Stimulated activated CD4-positive, alpha-beta T cell treated with anti-CD3 and anti-CD28 coated beads, Interleukin-1b, Interleukin-23, amount 100 ng/mL, for 4 hours (primary cell): ENCODE measurements at places on chromosomes 1 and 21.

DNA sequence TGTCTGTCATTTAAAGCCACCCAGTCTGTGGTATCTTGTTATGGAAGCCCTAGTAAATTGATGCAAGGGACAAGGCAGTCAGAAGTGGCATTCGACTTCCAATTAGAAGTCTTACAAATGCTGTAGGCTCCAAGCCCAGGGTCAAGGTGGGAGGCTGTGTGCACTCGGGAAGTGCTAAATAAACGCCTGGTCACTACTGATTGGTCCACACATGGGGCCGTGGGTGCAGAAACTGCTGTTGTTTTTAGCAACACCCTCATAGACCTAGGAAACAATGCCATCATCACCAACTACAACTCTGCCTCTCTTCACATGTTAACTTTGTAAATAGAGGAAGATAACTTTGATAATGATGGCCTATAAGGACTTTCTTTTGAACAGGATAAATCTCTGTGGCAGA is 20.2 kb upstream of the ZBTB21 start:
- DNase-seq, result no peak

DNA sequence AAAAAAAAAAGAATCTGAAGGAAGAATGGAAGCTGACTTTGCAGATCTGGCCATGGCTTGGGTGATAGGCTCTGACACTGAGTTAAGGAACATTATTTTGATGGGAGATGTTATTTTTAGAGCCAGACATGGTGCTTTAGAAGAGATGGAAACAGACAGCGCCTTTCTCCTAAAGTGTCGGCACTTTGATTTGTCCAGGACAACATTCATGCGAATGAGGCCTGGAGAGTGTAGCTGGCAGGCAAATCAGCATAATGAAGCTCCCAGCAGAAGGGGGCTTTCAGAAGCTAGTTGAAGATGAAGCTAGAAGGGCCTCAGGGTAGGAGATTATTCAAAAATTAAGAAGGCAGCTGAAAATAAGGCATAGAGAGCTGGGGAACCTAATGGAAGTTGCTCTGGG is 397.7 kb downstream of the RWDD3 start:
- DNase-seq, result no peak

GRCh38 chr1:228927946-228928898 is 192.9 kb downstream of the RHOU start:
- no peak for DNase-seq

DNA sequence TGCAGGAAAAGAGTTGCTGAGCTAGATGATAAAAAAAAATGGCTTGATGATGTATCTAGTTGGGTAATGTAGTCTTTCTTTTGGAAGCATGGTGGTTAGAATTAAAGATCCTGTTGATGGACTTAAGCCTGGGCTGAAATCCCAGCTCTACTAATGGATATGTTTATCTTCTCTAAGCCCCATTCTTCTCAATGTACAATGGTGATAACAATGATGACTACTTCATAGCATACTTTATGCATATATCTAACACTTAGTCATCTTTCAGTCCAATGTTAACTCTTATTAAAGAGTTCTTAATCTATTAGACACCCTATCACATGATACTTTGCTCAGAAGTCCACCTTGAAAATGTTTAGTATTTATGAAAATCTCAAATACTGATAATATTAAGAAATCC is 189.5 kb downstream of the PLA2G4A start:
- no peak for DNase-seq

GRCh38 chr1:237875291-237875690 is 15.4 kb downstream of the ZP4 start:
- DNase-seq, result no peak

GRCh38 chr1:23251812-23252211 is 34.5 kb upstream of the HTR1D start:
- DNase-seq, result no peak

GRCh38 chr1:97066860-97067259 is 345.3 kb downstream of the PTBP2 start:
- DNase-seq, result no peak

- DNase-seq, result no peak
Observed at GRCh38 chr1:234970731-234971476, 157.7 kb downstream of the TOMM20 start.

- DNase-seq, result no peak
Observed at GRCh38 chr1:115822117-115822516, 18.8 kb downstream of the NHLH2 start.

DNA sequence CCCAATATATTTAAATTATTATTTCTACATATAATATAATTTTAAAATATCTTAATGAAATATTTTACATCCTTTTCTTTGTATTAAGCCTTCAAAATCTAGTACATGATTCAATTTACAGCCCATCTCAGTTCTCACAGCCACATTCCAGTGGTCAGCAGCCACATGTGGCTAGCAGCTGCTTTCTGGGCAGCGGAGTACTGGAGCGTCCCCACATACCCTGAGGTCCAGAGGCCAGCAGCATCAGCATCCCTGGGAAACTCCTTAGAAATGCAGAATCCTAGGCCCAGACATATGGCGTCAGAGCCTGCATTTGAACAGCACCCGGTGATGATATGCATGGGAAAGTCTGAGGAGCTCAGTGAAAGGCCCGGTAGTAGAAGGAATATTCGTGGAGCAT is 8.6 kb upstream of the LHX4 start:
- no peak for DNase-seq

DNA sequence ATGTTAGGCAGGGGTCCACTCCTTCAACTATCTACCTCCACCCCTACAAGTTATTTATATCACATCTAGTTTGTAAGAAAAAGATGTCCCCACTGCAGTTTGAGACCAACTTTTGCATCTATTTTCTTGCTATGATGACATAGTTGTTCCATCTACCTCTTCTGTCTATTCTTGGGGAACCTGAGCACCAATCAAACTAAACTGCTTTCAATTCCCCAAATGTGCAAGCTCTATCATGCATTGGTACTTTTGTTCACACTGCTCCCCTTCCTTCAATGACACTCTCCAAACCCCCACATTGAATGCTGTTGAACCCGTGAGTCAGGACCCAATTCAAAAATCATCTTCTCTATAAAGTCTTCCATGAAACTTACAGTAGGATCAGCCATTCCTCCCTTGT is 16.0 kb upstream of the FRRS1 start:
- no peak for DNase-seq

- DNase-seq, result no peak
Observed at GRCh38 chr21:24470852-24471251, 1136.4 kb downstream of the MRPL39 start.

GRCh38 chr1:234840843-234841242 is 230.9 kb upstream of the IRF2BP2 start:
- DNase-seq, result no peak

DNA sequence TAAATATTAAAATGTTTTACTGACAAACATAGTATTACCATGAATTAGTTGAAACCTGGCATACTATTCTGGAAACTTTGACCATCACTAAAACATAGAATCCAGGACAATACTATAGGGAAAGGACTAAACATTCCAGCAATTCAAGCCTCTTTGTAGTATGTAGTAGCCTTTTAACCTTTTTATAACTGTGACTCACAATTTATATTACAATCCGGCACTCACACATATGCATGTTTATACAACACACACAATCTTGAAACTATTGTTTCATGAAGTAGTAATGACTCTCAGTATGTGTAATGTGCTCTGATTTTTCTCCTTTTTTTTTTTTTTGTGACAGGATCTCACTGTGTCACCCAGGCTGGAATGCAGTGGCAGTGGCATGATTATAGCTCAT is 64.3 kb downstream of the ANKRD13C start:
- DNase-seq, result no peak

DNA sequence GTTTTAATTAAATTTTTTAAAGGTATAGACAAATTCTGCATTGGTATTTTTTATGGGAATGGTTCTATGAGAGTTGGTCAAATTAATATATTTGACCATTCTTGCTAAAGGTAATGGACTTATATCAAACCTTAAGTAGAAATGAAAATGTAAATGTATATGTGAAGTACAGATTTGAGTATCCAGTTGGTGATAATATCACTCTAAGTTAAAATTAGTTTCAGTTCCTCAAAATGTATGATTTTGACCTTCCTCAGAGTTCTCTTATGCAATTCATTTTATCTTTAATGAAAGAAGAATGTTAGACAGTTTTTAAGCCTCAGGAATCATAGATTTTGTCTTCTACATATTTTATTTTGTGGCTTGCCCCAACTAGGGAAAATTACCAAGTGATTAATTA is 1291.5 kb upstream of the B3GALT2 start:
- no peak for DNase-seq

GRCh38 chr21:41677671-41678015 is 89.2 kb downstream of the RIPK4 start:
- DNase-seq, result no peak

- no peak for DNase-seq
Observed at GRCh38 chr1:103514920-103515503, 10.5 kb upstream of the RNPC3 start.

GRCh38 chr1:226826479-226827261 is 43.7 kb upstream of the PSEN2 start:
- DNase-seq, result no peak

DNA sequence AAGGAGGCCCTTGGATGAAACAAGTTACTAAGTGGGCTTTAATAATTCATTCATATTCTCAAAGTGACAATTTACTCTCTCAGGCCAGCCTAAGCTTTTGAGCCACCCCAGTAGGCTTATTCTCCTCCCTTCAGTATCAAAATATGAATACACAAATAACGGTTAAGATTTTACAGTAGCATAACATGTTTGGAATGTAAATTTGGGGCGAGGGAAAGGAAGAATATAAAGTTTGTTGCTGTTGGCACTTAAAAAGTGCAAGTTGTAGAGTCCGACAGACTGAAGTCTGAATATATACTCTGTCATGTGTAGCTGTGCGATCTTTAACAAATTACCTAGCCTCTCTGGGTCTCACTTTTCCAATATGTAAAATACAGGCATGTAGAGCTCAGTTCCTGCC is 22.6 kb upstream of the MYSM1 start:
- no peak for DNase-seq

- no peak for DNase-seq
Observed at GRCh38 chr1:5108740-5109139, 454.3 kb downstream of the AJAP1 start.

DNA sequence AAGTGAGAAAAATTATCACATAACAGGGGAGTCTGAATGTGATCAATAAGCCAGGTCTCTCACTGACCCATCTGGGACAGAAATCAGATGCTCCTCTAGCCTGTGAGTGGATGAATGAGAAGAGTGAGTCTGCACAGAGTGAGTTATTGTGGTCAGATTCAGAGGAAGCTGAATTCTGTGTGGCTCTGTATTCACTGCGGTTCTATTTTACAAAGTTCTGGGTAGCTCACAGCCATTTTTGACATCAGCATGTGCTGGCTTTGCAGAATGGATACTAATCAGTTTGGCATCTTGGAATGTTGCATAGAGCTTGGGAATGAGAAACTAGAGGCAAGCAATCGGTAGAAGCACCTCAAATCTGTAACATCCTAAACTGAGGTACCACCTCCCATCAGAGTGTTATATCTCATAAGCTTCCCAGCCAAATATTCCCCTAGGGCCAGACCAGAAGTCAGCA is 3.8 kb downstream of the COLGALT2 start:
- DNase-seq, result no peak
